ENCODE measurements at places on chromosomes 12 and 14.

DNA sequence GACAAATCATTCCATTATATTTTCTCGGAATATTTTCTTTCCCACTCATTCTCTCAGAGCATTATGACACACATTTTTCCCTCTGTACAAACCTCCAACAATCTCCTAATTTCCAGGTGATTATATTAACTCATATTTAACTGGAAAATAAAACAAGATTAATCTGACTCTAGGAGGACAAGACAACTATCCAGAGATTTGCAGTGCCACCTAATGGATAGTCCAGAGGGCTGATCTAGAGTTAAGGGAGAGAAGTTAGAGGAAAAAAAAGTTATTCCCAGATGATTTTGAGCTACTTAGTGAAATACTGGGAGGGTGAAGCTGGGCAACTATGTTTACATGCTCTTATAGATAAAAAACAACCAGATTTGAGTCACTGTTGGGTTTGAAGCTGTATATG, 161.7 kb downstream of the ALX1 start:
- no peak for DNase-seq

- no peak for DNase-seq
Measured at GRCh38 chr12:130606231-130606630, 109.9 kb downstream of the RIMBP2 start.

DNA sequence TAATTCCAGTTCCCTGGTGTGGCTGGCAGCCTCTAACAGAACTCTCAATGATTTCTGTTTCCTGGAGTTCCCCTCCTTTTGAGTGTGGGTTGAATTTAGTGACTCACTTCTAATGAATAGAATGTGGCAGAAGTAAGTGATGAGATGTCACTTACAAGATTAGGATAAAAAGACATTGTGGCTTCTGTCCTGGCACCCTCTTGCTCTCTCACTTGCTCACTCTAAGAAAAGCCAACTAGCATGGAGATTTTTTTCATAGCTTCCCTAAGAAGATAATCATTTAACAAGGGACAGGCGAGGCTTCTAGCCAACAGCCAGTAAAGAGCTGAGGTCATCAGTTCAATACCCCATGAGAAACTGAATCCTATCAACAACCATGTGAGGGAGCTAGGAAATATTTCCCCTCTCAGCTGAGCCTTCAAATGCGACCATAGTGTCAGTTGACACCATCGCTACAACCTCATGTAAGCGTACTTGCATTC, 156.7 kb downstream of the TMTC3 start:
- no peak for DNase-seq

GRCh38 chr12:131919366-131920156, 9.5 kb upstream of the PUS1 start:
- no peak for DNase-seq

GRCh38 chr12:100031836-100032235, 47.1 kb upstream of the ANKS1B start:
- no peak for DNase-seq

DNA sequence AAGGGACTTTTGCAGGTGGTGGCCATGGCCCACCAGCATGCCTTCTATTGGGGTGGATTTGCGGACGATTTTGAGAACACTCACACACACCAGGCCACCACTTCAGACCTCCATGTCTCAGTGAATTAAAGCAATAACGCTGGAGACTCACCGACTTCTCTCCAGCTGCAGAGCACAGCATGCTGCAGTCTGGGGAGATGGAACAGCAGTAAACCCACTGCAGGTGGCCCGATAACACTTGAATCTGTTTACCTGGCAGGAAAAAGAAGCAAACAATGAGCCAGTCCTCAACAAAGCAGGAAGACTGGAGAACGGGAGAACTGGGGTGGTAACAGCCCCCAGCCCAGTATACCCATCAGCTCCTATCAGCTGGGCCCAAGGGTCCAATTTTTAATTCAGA, 21.6 kb downstream of the RFC5 start:
- DNase-seq, result no peak

DNA sequence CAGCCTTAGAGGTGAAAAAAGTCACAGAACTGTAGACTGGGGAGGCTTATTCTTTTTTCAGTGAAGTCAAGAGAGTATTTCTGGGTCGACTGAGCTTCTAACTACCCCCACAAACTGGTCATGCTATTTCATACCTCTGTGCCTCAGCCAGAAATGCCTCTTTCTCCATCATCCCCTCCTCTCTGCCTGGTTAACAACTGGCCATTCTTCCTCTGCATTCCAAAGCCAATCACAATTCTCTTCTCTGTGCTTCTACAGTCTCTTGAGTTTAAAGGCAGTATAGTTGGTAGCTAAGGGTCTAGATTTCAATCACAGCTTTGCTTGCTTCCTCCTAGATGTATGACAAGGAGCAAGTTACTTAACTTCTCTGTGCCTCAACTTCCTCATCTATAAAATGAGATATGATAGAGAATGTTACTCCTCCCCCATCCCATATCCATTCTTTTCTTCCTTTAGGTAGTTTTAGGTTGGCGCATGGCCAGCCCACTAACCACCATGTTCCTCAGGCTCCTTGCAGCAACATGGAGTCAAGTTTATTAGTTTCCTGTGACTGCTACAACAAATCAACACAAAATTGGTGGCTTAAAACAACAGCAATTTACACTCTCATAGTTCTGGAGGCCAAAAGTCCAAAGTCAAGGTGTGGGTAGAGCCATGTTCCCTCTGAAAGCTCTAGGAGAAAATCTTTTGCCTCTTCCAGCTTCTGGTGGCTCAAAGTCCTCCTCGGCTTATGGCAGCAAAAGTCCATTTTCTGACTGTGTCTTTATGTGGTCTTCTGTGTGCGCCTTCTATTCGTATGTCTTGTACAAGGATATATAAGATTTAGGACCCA, 62.5 kb downstream of the ITPR2 start:
- no peak for DNase-seq

GRCh38 chr12:48459259-48459658, 13.1 kb upstream of the ANP32D start:
- DNase-seq, result no peak

DNA sequence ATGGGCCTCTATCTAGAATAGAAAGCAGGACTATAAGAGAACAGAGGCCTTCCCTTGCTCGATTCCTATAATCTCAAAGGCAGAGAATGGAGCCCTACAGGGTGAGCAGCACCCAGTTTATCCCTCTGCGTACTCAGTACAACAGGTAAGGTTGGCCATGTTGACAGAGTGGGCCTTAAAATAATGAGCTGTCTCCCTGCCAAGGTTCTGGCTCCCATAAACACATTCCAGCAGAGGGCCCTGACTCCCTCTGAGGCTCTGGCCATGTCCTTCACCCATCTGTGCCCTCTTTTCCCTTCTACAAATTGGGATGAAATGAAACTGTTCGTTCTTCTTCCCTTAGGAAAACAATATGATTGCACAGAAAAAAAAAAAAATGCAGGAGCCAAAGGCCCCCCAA, 16.9 kb upstream of the PNMA1 start:
- no peak for DNase-seq

DNA sequence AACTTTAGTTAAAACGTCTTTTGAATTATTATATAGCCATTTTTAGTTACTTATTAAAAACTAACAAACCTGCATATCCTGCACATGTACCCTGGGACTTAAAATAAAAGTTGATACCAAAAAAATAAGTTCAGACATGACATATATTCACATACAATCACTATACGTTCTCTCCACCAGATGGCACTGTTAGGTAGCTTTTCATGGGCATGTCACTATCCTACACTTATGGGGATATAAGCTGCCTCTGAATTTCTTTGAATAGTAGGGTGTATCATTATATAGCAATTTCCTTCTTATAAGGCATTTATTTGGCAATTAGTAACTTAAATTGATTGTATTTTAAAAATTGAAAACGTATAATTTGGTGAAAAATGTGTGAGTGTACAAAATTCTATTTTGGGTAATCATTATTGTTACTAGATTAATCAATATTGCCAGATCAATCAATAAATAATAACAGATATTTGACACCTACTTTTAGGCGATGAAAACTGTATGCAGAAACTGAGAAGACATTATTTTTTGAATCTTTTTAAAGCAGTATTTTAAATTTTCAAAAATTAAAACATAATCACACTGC, 31.8 kb upstream of the OR10A7 start:
- DNase-seq, result peak; percentile 71
